Calu3 (cell line): ENCODE measurements at places on chromosomes 5 and 9. TPM values are rescaled to one million over a fixed set of nuclear protein-coding genes. Genes with fewer than 3 reads are reported as not detected.

GRCh38 chr9:105676351-105676923 lies 14.2 kb downstream of the TAL2 start:
- peaks cover 19% of the 10 kb centered on the region for H3K4me1 ChIP-seq
- DNase-seq = no peak
- H3K36me3 ChIP-seq = no peaks in the 10 kb centered on the region
- no peaks in the 10 kb centered on the region for H3K27me3 ChIP-seq
- H3K27ac ChIP-seq = no peak overlapping the region
- no peak overlapping the region for H3K4me3 ChIP-seq

GRCh38 chr5:151584057-151584937 lies 6.8 kb downstream of the FAT2 start:
- H3K27ac ChIP-seq = no peak overlapping the region
- H3K36me3 ChIP-seq = no peaks in the 10 kb centered on the region
- peaks cover 87% of the 10 kb centered on the region for H3K27me3 ChIP-seq
- no peak for DNase-seq
- H3K4me3 ChIP-seq = no peak overlapping the region

DNA sequence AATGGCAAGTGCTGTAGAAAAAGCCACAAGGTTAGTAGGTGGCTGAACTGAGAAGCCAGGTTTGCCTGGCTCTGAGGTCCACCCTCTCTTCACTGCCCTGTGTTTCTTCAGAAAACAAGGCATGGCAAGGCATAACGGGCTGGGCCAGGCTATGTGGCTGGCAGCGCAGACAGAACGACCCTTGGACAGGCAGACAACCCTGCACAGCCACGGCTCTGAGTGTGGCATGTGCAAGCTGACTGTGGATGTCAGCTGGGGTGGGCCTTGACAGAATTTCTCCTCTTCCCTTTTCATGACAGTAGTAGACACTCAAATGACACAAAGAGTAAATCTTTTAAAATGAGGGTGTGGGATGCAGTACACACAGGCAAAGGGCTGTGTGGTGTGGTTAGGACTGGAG lies 81.7 kb downstream of the MACROH2A1 start:
- H3K27ac ChIP-seq = no peak overlapping the region
- no peaks in the 10 kb centered on the region for H3K36me3 ChIP-seq
- no peak for DNase-seq
- no peaks in the 10 kb centered on the region for H3K4me1 ChIP-seq

- H3K36me3 ChIP-seq = peaks cover 45% of the 10 kb centered on the region
- no peaks in the 10 kb centered on the region for H3K27me3 ChIP-seq
- no peak overlapping the region for H3K27ac ChIP-seq
- DNase-seq = no peak
- H3K4me3 ChIP-seq = no peak overlapping the region
Observed at GRCh38 chr5:73943397-73943796, 317.4 kb downstream of the ARHGEF28 start.

Gene SPRY4
- 23.6 and 29.4 TPM in 2 replicates for total RNA-seq

GRCh38 chr9:123541411-123541810 lies 185.4 kb downstream of the CRB2 start:
- H3K36me3 ChIP-seq = no peaks in the 10 kb centered on the region
- no peaks in the 10 kb centered on the region for H3K27me3 ChIP-seq
- H3K27ac ChIP-seq = no peak overlapping the region
- H3K4me3 ChIP-seq = no peak overlapping the region
- H3K4me1 ChIP-seq = no peaks in the 10 kb centered on the region
- no peak for DNase-seq

- no peak overlapping the region for H3K27ac ChIP-seq
- peaks cover 9% of the 10 kb centered on the region for H3K36me3 ChIP-seq
- no peak for DNase-seq
- H3K27me3 ChIP-seq = no peaks in the 10 kb centered on the region
- peaks cover 19% of the 10 kb centered on the region for H3K4me1 ChIP-seq
Observed at GRCh38 chr5:14156290-14156649, 13.1 kb downstream of the TRIO start.

- H3K27me3 ChIP-seq = no peaks in the 10 kb centered on the region
- H3K27ac ChIP-seq = no peak overlapping the region
- no peak overlapping the region for H3K4me3 ChIP-seq
- peaks cover 7% of the 10 kb centered on the region for H3K36me3 ChIP-seq
- peaks cover 46% of the 10 kb centered on the region for H3K4me1 ChIP-seq
- no peak for DNase-seq
Observed at GRCh38 chr5:124645396-124645795, 101.0 kb downstream of the ZNF608 start.

DNA sequence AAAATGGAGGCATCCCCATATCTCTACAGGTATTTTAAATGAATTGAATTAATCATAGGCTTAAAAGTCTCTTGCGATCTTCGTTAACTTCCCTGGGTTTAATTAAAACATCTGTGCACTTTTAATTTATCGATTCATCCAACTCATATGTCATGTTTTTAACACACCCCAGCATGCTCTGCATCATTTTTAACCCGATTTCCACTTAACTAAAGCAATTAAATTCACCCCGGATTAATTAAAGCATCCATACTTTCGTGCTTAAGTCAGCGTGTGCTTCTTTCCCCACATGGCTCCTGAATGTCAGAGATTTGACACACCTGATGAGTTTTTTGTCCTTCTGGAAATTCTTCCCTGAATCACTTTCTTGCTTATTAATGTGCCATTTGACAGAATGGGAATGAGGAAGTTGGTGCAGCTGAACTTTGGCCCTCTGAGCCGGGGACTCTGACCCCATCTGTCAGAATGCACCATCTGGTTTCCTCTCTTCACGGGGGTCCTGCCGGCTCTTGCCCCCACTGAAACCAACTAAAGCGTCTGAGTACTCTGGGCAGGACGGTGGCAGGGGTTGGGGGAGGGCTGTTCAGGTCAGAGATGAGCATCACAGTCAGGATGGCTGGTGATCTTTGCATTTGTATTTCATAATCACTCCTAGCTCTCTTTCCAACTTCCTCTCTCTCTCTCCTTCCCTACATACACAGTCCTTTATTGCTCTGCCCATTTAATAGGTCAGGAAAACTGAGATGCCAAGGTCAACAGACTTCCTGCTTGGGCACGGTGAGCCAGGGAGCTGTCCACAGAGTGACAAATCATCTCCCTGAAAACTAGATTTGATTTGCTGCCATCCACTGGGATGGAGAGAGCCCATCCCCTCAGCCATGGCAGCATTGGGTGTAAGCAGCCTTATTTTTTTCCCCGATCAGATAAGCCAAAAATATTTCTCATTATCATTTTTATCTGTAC lies 180.3 kb upstream of the WWC1 start:
- H3K36me3 ChIP-seq = no peaks in the 10 kb centered on the region
- no peak overlapping the region for H3K27ac ChIP-seq
- H3K4me1 ChIP-seq = no peaks in the 10 kb centered on the region
- no peak overlapping the region for H3K4me3 ChIP-seq
- H3K27me3 ChIP-seq = peaks cover 78% of the 10 kb centered on the region

- no peak overlapping the region for H3K27ac ChIP-seq
- H3K4me3 ChIP-seq = no peak overlapping the region
- peaks cover 15% of the 10 kb centered on the region for H3K27me3 ChIP-seq
- peaks cover 17% of the 10 kb centered on the region for H3K4me1 ChIP-seq
- H3K36me3 ChIP-seq = no peaks in the 10 kb centered on the region
- no peak for DNase-seq
Observed at GRCh38 chr5:159764283-159765134, 151.8 kb upstream of the ADRA1B start.
